ENCODE measurements at places on chromosomes 5 and 9.

GRCh38 chr9:107883496-107884124 lies 394.0 kb upstream of the KLF4 start:
- DNase-seq = no peak

DNA sequence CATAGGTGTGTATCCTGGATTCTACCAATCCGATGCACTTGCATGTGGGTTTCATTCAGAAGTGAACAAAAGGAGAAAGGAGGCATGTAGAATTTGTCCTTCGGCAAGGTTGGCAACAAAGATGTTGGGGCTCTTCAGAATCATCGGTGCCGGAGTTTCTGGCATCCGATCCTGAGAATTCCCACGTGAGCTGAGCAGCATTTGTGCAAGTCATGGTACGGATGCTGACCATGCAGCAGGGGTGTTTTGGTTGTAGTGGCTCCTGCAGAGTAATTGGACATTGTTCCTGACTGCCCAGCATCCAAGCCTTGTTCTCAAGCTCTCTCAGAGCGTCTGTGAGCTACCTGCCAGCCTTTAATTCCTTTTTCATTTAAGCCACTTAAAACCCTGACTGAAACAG lies 19.0 kb upstream of the POC5 start:
- DNase-seq = no peak

DNA sequence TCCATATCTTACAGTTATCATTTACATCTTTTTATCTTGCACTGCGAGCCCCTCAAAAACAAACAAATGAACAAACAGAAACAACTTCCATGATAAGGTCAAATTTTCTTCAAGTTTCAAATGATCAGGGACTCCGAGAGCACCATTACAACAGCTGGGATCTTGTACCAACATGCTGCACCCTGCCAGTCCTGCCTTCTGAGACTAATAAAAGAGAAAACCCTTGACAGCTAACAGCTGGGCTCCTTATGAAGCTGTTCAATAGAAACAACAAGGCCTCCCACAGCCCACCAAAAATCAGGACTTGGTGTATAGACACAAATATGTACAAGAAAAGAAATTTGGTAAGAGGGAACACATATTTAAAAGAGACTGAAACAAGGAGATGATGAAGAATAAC lies 985.3 kb upstream of the DMAC1 start:
- DNase-seq = no peak

GRCh38 chr9:136587944-136588662 lies 42.3 kb upstream of the NOTCH1 start:
- DNase-seq = no peak

- no peak for DNase-seq
Observed at GRCh38 chr5:110956280-110956912, 115.1 kb upstream of the TSLP start.

DNA sequence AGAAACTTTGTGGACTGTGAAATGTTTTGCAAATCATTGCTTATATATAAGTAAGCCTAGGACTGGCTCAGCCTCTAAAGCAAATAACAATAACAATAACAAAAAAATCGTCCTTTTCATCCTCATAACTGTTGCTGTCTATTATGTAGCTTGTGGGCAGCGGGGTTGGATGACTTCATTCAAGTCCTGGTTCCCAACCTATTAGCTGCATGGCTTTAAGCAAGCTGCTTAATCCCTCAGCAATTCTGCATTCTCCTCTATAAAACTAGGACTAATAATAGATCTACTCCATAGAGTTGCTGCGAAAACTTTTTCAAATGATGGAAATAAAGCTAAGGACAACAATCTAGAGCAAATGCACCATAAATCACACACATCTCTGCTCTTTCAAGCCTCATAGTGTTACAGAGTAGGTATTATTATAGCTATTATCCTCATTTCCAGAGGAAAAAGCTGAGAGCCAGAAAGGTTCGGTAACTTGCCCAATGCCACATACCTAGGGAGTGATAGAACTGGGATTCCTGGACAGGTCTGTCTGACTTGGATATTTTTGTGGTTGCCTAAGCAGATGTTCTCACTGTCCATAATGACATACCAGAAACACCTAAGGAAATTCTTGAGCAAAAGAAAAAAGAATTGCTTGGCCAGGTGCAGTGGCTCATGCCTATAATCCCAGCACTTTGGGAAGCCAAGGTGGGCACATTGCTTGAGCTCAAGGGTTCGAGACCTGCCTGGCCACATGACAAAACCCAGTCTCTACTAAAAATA lies 98.8 kb upstream of the ADRA1B start:
- no peak for DNase-seq

DNA sequence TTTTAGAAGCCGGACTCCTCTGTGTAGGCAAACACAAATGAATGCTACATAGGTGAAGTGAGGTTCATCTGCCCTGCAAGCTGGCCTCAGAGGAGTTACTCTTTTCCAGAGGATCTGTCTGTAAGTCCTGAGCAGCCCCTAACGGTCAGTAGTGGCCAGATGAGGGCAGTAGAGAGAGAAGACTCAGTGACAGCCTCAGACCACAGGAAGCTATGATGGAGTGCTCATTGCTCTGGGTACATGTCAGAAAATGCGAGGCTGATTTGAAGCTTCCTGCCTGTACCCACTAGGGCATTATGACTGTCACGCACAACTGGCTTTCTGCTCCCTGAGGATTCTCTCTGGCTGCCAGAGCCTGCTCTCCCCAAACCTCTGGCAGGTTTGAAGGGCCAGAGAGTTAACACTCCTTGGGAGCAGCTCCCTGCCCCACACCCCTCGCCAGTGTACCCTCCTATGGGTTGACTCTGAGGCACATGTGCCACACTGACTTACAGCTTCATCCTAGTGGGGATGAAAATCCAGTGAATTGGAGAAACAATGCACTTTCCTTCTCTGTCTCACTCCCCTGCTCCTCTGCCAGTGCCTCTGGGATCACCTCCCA lies 141.5 kb downstream of the GABRG2 start:
- DNase-seq = peak; percentile 5

- DNase-seq = no peak
Observed at GRCh38 chr5:66242050-66242715, 98.1 kb downstream of the SREK1 start.

GRCh38 chr5:83724001-83724400 lies 3.3 kb upstream of the HAPLN1 start:
- DNase-seq = no peak

DNA sequence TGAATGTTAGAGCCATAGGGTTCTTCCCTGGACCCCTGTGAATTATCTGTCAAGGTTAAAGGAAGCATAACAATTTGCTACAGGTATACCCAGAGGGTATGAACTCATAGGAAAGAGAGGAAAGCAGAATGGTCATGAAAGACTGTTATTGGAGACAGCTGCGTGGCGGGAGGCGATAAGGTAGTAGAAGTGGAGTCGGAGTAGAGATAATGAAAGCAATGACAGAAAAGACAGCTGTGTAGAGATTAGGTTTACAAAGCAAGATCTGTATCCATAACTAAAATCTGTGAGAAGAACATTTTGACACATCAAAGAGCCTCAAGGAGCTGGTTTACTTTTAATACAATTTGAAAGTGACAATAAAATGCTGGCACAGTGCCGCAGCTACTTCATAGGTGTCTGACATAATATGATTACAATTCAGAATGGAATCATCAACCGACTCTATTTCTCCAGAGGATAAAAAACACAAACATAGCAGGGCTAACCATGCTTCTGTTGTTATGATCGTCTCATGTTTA lies 603.9 kb downstream of the CDH12 start:
- DNase-seq = no peak

- no peak for DNase-seq
Observed at GRCh38 chr9:127697575-127697974, 9.2 kb upstream of the CFAP157 start.

GRCh38 chr9:14098486-14099180 lies 215.3 kb downstream of the NFIB start:
- no peak for DNase-seq

GRCh38 chr5:131282235-131282634 lies 18.4 kb downstream of the CDC42SE2 start:
- no peak for DNase-seq

DNA sequence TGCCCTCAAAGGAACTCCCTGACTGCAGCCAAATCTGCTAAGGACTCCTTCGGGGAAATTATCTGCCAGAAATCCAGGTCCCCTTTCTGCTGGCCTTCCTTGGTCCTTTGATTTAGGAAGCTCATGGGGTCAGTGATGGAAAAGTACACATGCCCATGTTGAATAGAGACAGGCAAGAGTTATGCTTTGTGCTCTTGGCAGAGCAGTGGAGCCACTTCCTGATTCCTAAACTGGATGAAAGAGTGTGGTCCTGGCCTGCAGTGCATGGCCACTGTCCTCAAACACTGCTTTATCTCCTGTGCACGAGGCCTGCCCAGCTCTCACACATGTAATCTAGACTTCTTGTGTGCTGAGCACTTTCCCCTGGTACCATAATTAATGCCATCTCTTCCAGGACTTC lies 2.0 kb upstream of the EBF1 start:
- DNase-seq = no peak

DNA sequence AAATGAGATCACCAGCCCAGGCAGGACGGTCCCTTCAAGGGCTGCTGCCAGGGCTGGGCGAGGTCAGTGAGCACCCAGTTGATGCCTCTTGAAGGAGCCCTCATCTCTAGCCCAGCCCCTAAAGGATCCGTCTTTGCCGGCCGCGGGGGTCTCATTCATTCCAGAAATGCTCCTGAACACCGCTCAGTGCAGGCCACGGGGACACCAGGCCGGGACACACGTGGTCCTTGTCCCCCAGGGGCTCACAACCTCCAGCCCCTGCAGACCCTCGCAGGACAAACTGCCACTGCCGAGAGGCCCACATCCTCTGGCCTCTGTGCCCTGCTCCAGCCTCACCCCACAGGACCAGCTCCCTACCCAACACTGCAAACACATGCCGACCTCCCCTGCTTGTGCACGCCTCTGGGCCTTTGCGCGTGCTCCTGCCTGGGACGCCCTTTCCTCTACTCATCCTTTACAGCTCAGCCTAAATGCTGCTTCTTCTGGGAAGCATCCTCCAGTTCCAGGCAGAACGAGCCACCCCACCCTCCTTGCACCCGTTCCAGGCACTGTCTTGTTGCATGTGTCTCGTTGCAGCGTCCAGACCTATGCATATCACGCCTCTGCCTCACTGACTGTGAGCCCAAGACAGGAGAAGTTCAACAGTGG lies 10.3 kb upstream of the LAMC3 start:
- no peak for DNase-seq

DNA sequence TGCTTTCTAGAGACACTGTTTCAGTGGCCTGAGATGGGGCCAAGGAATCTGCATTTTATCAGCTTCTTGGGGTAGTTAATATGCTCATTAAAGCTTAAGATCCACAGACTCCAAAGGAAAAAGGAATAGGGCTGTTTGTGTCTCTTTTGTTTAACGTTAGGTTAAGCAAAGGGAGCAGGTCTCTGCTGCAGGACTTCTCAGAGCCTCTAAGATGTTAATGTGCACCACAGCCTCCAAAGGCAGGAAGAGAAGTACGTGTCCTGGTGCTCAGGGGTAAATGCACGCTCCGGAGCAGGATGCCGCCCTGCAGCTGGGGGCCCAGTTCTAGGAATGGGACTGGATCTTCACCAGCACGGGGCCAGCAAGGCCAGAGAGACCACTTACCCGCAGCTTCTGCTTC lies 19.6 kb downstream of the SPARC start:
- no peak for DNase-seq

Measured in putamen (tissue), 1 donor.